ENCODE measurements at places on chromosomes 2 and 18.

GRCh38 chr2:54572636-54573536, 116.8 kb downstream of the SPTBN1 start:
- DNase-seq, result no peak

- DNase-seq, result no peak
Observed at GRCh38 chr18:34691614-34692013, 18.5 kb upstream of the DTNA start.

DNA sequence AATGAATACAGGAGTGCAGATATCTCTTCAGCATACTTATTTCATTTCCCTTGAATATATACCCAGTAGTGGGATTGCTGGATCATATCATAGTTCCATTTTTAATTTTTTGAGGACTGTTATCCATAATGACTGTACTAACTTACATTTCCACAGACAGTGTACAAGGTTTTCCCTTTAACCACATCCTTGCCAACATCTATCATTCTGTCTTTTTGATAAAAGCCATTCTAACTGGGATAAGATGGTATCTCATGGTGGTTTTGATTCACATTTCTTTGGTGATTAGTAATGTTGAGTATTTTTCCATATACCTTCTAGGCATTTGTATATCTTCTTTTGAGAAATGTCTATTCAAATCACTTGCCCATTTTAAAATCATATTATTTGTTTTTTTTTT, 325.2 kb downstream of the CYP26B1 start:
- DNase-seq, result no peak

DNA sequence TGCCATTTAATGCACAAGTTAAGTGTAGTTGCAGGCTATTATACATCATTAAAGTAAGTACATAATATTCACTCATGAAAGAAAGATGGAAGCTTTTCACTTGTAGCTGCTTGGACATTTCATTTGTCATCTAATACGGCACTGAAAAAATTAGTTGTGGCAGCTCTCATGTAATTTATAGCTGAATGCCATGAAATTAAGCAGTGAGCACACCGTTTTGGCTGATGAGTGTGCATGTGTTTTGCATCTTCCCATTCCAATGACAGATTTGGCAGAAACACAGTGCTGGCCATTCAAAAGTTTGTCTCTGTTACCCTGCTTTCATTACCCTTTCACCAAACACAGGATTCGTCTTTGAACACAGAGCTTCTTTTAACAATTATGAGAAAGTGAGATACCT, 174.0 kb downstream of the PTGR3 start:
- DNase-seq, result no peak

GRCh38 chr2:10028988-10029874, 14.1 kb upstream of the KLF11 start:
- DNase-seq, result peak; percentile 24

GRCh38 chr18:54357082-54357659, 487 bp downstream of the STARD6 start:
- DNase-seq, result no peak

DNA sequence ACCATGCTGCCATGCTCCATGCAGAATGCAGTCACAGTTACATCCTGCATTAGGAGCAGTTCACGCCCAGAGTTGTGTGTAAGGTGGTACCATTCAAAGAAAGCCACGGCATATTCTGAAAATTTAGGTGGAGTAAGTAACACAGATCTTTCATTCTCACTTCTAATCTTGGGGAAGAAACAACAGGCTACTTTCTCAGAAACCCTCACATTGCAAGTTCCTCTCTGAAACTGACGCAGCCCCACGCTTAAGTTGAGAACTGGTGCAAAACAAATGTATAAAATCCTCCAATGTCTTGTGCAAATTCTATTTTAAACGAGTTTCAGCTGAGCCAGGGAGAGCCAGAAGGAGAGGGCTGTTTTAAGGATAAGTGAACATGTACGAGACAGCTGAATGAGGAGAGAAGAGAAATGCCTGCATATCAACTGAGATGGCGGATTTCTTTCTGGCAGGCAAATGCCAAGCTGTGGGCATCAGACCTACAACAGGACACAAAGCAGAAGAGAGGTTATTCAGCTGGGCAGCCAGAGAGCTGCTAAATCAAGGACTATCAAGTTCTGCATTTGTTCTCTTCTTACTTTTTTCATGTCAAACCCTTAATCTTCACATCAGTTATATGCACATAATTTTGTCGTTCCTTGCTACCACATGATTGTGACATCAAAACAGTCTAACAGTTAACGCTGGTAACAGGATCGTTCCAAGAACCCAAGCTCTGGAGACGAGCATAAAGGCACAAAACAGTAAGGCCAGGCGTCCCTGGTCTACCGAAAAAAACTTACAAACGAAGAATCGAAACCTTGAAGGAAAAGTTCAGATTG, 6.4 kb downstream of the ARL4C start:
- peak; percentile 12 for DNase-seq

GRCh38 chr2:60519231-60519863, 34.1 kb downstream of the BCL11A start:
- no peak for DNase-seq

DNA sequence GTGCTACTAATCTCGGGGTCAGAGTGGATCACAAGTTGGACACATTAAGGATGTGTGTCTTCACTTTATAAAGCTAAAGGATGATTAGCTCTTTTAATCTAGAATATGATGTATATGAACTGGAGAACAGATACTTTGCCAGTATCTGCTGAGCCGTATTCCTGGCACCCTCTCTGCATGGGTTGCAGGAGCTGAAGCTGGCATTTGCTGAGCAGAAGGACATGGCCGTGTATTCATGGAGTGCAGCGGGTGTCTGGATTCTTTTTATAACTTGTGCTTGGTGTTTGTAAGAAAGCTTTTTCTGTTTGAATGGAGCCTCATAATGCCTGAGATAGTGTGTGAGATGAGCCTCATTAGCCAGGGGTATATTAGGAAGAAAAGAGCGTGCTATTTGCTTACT, 103.9 kb upstream of the MCFD2 start:
- DNase-seq, result no peak

DNA sequence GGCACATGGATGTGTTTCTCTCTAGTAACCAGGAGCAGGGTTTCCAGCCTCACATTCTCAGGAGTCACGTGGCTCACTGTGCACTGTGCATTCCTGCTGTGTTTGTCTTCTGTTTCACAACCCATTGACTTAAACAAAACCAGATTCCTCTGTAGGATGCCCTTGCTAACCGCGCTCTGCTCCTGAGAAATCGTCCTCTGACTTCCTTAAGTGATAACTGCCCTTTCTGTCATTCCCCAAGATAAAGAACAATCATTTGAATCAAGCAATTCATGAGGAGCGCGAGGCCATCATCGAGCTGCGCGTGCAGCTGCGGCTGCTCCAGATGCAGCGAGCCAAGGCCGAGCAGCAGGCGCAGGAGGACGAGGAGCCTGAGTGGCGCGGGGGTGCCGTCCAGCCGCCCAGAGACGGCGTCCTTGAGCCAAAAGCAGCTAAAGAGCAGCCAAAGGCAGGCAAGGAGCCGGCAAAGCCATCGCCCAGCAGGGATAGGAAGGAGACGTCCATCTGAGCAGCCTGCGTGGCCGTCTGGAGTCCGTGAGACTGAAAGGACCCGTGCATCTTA, 60.2 kb downstream of the RALBP1 start:
- no peak for DNase-seq

DNA sequence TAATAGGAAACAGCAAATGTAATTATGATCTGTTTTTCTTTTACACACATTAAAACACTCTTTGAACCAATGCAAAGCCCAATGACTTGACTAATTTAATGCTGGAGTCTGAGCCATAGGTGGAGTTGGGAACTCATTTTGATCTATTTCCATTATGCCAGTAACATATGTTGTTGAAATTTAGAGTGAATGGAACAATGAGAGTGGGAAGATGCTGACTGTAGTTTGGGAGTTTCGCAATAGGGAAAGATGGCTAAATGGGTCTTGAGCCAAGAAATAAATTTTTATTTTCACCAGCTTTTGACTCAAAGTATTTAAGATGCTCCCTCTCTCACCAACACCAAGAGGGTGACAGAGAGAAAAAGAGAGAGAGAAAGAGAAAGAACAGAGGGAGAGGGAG, 246.7 kb downstream of the DLGAP1 start:
- no peak for DNase-seq

DNA sequence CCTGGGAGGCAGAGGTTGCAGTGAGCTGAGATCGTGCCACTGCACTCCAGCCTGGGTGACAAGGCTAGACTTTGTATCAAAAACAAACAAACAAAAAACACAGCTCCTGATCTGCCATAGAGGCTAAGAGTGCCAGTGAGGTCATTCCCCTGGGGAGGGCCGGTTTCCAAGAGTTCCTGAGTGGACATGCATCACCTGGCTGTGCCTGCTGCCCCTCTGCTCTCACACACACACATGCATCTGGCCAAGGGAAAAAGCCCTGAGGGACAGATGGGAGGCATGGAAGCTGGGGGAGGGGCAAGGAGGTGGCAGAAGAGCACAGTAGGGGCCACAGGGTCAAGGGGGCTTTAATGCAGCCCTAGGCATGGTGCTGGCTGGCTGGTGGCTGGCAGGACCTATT, 60.4 kb downstream of the ZBTB7C start:
- DNase-seq, result no peak

DNA sequence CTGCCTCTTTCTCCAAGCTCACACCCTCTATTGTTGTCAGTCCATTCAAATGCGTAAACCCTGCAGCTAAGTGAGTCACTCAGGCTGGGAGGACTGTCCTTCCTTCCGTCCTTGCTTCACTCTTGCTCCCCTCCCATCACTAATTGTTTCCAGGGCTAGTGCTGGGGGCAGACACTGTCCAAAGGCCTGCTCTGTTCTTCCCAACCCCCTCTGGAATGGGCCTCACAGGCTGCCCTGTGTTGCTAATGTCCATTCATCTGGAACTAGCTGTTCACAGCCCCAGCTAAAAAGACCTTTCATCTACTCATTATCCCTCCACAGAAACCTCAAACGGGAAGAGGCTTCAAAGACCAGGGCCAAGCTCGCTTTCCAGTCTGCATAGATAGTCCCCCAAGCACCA, 31.9 kb upstream of the NRP2 start:
- no peak for DNase-seq

GRCh38 chr18:22467760-22468553, 50.2 kb upstream of the CTAGE1 start:
- no peak for DNase-seq

DNA sequence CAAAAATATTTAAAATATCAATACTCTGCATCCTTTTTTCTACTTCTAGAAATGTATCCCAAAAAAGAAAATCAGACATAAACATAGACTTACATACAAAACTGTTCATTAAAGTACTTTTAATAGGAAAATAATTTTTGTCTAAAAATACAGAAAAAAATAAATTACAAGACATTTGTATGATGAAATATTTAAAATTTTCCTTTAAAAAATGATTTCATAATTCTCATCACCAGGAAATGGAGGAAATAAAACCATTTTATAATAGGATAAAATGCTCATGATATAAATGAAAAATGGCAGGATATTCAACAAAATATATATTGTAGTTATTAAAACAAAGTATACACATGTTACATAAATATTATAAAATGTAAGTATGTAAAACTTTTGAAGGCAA, 24.4 kb downstream of the ARL5A start:
- DNase-seq, result no peak

DNA sequence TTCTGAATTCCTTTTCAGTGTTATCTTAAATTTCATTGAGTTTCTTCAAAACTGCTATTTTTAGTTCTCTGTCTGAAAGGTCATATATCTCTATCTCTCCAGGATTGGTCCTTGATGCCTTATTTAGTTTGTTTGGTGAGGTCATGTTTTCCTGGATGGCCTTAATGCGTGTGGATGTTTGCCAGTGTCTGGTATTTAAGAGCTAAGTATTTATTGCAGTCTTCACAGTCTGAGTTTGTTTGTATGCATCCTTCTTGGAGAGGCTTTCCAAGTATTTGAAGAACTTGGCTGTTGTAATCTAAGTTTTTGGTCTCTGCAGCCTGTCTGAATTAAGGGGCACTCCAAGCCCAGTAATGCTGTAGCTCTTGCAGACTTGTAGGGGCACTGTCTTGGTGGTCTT, 249.3 kb downstream of the ZNF385B start:
- no peak for DNase-seq

DNA sequence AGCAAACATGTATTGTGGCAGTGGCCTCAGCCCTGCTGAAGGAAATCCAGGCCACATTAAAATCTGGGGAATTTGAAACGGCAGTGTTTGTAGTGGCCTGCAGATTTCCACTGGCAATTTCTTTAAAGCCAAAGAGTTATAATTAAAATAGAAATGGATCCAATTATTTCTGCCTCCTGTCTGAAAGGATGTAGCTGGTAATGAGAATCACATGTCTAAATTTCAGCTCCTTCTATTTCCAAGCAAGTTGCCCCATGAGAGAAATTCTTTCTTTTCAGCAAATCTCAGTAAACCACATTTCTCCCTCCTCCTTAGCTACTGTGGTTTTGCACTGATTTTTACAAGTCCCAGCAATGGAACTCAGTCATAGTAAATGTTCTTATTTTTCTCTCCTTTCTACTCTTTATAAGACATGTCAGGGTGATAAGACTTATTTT, 55.4 kb upstream of the ZNF396 start:
- no peak for DNase-seq

- DNase-seq, result no peak
Observed at GRCh38 chr2:156311976-156312375, 20.5 kb downstream of the NR4A2 start.
